Activated naive CD4-positive, alpha-beta T cell treated with anti-CD3 and anti-CD28 coated beads, Interleukin-2, amount 50 U/mL, for 16 hours (primary cell): ENCODE measurements at places on chromosomes 6 and 20.

GRCh38 chr6:155527443-155527842 lies 71.8 kb upstream of the NOX3 start:
- DNase-seq, result no peak

DNA sequence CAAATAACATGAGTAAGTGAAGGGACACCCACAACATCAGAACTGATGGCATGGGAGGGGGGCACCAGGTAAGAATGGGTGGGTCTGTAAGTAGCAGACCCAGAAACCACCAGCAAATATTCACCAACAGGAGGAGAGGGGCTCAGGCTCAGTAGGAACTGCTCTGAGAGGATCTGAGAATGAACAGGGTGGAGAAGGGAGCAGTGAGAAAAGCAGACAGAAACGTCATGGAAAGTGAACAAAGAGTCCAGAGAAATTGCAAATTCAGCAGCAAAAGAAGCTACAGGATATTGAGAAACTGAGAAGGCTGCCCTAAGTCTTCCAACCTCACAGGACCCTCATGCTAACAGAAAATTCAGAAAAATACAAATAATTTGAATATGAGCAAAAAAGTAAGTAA lies 121.3 kb downstream of the KIF16B start:
- no peak for DNase-seq

- no peak for DNase-seq
Measured at GRCh38 chr6:150661216-150662007, 61.7 kb downstream of the PLEKHG1 start.

DNA sequence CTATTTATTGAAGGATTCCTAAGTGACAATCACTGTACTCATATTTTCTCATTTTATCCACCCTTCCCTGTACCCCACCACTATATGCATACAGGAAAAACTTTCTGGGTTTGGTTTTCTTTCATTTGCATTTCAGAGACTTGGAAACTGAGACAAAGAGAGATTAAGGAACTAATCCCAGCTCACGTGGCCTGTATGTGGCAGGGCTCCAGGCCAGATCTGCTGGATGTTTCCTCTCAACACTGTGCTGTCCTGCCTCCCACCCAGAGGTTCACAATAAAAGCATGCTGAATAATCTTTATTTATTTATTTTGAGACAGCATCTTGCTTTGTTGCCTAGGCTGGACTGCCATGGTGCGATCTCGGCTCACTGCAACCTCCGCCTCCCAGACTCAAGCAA lies 50.2 kb downstream of the CEP162 start:
- no peak for DNase-seq

- DNase-seq, result no peak
Measured at GRCh38 chr20:46128310-46129151, 10.4 kb downstream of the CD40 start.

GRCh38 chr20:1813674-1814635 lies 81.3 kb upstream of the SIRPA start:
- DNase-seq, result no peak

GRCh38 chr6:145073811-145074210 lies 661.5 kb downstream of the EPM2A start:
- DNase-seq, result no peak

DNA sequence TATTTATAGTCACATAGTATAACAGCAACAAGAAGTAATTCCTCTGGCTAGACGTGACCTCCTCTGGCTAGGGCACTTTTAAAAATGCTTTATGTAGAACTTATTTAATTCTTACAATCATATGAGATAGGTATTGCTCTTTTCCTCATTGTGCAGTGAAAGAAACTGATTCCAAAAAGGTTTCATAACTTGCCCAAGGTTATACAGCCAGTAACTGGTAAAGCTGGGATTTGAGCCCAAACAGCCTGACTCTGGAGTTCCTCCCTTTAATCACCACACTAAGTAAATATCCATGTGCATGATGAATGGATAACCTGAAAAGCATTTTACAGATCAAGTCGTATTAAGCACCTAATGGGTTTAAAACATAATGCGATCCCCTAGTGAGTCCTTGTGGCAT lies 214.6 kb downstream of the PRL start:
- DNase-seq, result no peak

DNA sequence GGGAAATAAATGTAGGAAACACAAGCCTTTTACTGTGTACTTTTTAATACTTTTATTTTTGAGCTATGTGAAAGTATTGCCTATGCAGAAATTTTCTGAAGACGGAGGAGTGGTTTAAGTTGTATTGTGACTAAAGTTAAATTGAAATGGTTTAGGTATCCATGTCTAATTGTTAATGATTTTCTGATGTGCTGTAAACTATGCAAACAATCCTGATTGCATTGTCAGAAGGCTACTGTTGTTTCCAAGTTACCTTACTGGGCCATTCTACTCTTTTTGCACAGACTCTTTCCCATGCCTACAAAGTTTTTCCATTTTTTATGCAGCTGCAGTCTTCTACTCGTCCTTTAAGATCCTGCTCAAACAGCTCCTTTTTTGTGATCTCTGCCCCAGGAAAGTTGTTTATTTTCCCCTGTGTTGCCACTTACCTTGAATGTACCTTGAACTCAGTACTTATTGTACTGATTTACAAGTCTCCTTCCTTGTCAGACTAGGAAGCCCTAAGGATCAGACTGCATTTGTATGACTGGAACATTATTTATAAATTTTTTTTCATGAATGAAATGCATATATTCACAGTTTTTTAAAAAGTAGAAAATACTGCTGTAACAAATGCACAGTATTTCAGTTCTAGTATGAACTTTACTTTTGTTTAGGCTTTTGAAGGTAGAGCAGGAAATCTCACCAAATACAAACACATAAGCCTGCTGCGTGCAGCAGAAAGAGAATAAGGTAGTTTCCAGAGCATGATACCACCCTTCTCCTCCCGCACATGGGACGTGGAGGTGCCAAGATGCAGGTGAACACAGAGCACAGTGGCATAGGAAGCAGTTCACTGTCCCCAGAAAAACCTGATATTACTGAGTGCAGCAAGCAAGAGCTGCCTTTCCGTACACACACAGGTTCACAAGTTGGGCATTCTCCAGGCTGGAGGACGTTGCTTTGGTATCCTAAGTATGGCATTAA lies 97.8 kb downstream of the CRYBG1 start:
- no peak for DNase-seq

DNA sequence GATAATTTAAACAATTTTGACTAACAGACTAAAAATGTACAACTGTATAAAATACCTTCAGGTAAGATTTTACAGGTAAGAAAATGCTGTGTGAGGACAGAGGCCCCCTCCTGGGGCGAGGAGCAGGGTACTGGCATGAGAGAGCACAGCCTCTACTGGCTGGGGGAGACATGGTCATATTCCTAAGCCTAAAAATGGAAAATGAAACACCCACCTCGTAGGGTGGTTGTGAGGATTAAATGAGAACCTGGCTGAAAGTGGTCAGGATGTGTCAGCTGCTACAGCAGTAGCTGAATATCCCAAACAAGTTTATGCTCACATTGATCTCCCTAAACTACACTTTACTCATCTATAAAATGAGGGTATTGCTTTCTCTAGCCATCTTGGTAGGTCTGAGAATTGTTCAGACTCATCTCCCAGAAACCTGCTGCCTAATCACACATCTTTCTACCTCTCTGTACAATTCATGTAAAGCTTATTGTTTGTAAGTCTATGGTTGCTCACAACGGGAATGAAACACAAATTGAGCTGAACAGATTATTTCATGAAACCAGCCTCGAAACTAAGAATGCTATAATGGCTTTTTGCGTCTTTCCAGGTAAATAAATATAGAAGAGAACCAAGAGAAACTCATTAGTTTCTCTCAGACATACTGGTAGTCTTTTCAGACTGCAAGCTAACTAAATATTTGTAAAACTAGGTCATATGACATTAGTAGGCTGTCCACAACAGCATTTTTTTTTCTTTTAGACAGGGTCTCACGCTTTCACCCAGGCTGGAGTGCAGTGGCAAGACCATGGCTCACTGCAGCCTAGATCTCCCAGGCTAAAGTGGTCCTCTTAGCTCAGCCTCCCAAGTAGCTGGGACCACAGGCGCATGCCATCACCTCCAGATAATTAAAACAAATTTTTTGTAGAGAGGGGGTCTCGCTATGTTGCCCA lies 69.6 kb downstream of the POPDC3 start:
- DNase-seq, result no peak

DNA sequence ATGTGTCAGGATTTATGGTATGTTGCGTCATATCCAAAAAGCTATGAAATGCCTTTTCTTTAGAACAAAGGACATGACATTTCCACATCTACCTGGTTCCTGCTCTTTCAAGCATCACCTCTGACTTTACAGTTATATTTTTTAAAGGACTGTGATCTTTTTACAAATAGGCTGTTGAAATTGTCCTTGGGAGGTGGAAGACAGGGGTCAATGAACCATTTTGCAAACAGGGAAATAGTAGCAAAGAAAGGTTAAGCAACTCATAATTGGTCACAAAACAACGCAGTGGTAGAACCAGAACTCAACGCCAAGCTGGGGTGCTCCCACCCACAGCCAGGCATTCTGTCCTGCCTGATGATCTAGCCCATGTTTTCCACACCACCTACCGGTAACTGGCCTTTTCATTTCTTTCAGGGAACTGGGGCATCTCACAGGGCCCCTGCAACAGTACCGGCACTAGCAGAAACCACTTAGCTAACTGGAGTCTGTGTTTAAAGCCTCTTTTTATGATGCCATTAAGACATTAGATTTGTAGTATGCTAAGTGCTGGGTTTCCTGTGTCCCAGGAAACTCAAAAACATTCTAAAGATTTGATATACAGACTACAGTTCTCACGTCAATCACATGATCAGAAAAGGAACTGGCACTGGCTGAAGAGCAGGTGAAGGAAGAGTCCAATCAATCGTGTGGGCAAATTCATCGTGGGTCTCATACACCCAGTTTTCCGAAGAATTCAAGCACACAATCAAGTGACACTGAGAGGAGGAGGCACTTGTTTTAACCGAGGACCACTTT lies 13.9 kb downstream of the ZNF217 start:
- DNase-seq, result no peak

GRCh38 chr20:36066777-36067176 lies 87.8 kb upstream of the EPB41L1 start:
- no peak for DNase-seq

DNA sequence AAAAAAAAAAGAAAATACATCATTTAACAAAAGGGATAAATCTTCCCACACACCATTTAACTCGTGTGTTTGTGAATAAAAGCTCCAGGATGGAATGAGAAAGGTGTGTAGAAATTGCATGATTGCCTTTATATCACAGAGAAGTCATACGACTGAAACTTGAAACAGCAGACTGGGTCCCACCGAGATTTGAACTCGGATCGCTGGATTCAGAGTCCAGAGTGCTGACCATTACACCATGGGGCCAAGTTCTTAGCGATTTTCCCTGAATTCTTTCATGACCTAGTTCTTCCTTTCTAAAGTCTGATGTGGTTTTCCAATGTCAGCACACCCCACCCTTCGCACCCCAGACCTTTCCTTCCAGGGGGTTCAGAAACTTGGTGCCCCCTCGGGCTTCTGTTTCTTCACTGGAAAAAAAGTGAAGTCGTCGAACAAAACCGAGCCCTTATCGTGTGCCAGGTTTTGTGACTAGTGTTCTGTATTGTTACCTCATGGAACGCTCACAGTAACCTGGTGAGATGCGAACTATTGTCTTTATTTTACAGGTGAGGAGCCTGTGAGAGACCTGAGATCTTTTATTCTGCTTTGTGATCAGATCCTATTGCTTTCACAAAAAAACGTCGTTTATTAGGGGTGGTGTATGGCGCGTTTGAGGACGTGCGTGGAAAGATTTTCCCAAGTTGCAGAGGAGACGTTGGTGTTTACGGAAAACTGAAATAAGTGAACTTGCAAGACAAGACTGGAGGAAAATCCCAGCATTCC lies 120.8 kb downstream of the OR2B2 start:
- no peak for DNase-seq

DNA sequence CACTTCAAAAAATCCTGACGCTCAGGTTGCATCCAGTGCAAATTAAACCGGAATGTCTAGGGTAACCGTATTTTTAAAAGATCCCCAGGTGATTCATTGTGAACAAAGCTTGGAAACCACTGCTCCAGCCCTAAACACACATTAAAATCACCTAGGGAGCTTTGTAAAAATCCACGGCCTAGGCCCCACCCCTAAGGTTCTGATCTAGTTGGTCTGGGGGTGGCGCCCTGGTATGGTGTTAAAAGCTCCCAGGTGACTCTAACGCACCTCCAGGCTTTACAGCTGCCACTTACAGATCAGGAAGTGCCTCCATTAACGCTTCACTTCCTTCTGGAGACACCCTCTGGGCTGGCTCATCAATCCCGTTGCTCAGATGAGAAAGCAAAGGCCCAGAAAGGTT lies 92.2 kb downstream of the GRM4 start:
- no peak for DNase-seq

DNA sequence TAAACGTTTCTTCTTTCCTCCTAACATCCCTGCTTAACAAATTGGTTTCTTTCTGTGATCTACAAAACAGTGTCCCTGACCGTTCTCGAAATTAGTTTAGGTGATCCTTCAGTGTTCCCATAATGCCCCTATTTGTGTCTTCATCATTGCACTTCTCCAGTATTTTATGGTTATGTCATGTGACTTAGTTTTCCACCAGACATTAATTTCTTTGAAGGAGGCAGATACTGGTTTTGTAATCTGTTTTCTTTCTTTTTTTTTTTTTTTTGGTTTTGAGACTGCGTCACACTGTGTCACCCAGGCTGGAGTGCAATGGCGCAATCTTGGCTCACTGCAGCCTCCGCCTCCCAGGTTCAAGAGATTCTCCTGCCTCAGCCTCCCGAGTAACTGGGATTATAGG lies 49.2 kb downstream of the FAM217A start:
- DNase-seq, result no peak

DNA sequence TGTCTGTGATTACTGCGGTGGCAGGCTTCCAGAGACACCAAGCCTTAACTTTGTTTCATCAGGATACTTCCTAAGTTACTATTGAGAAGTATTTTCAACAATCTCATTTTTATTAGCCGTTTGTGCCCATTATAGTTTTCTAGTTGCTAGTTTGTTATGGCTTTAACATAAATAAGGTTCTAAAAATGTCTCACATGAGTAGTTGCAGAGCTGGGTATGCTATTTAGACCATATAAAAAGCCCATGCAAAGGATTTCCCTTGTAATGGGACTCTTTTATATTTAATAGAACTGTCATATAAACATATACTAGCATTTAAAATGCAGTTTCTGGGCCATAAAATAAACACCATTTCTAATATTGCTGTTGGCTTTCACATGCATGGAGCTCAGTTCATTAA lies 205.3 kb upstream of the TCF21 start:
- no peak for DNase-seq

DNA sequence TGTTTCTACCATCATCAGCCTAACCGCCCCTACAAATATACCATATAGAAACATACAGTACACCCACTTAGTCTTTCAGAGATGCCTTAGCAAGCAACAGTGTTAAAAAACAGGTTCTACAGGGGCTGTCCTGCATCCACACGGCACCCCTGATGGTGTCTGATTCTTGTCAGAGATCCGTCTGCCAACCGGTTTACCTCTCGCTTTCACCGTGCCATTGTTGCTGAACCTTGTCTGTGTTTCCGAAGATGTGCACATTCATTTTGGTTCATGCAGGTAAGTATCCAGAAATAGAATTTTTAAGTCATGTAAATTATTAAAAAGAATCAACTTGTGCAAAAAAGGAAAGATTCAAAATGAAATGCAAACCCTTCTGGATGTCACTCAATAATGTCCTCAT lies 52.9 kb downstream of the EPHA7 start:
- DNase-seq, result no peak
